Stimulated activated CD4-positive, alpha-beta T cell treated with anti-CD3 and anti-CD28 coated beads, Interleukin-15, amount 100 ng/mL, for 1 hour (primary cell): ENCODE measurements at places on chromosomes 7 and 10.

- peak; percentile 34 for DNase-seq
These were observed 4.2 kb upstream of the UPP1 start for GRCh38 chr7:48084727-48085432.

DNA sequence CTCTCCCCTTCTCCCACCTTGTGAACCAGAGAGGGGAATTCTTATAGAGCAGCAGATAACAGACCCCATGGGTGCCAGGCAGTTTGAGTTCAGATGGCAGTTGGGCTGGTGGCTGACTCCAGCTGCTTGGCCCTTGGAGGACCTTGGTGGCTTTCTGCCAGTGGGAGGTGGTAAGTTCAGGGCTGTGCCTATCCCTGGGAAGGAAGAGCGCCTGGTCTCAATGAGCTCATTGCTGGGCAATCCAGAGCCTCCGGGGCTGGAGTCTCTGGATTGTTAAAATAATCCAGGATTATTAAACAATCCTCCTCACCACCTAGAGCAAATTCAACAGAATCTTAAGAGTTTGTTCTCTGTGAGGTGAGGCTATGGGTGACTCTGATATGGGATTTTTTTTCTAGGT lies 105.2 kb downstream of the FANK1 start:
- no peak for DNase-seq

GRCh38 chr7:28174442-28174841 lies 6.2 kb downstream of the JAZF1 start:
- no peak for DNase-seq

DNA sequence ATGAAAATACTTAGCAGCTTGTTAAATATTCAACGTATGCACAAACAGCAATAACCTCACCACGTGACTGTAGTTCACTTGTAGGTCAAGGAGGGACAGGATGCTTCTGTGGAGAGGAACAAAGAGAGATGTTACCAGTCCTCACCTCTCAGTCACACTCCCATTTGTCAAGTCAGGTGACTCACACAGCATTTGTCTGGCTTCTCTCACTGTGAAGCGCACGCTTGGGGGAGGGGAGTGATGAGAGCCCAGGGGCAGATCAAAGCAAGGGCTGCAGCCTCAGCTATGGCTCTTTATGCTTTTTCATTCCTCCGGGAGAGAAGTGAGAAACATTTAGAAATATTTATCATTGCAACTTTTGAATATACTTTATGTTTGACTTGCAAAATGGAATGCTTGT lies 2.9 kb upstream of the RBM20 start:
- no peak for DNase-seq

DNA sequence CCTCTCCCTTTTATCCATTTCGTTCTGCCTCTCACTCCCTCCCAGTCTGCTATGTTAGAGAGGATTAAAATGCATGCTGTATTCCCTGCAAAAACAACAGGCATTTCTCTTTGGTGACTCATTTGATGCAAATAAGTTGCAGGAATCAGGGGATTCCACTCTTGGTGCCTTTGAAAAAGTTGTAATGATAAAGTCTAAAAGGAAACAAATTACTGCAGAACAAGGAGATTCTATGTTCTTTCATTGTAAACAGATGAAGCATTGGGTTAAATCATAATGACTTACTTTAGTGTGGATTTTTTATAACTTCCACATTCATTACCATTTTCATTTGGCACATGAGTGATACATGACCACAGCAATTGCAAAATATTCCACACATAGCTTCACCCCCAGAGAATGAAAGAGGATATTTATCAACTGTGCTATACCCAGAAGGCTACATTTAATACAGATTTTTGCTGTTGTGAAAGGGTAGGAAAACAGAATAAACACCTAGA lies 33.4 kb upstream of the ABLIM1 start:
- DNase-seq = no peak

DNA sequence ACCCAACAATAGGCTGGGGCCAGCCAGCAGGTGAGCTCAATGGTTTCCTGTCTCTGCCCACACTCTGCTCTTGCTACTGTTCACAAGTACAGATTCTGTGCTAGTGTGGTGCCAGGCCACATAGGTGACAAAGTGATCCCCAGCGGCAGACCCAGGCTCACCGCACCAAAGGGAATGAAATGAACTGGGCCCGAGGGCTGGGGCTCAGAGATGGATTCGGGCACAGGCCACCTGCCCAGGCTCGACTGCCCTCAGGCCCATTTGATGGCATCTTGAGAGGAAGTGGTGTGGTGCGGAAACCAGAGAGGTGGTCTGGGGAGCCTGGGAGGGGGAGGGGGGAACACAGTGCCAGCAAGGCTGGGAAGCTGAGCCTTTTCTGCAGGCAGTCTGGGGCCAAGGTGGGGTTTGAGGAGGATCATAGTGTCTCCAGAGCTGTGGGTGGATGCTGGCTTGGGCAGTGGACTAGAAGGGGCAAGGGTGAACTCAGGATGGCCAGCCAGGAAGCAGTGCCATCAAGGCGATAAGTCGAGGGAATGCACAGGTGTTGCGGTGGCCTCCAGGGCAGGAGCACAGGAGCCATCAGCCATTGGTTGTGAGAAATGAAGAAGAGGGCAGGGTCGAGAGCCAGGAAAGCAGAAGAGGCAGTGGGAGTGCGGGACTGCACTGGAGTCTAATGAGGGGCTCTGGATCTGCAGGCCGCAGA lies 85.2 kb downstream of the ARHGAP22 start:
- no peak for DNase-seq

DNA sequence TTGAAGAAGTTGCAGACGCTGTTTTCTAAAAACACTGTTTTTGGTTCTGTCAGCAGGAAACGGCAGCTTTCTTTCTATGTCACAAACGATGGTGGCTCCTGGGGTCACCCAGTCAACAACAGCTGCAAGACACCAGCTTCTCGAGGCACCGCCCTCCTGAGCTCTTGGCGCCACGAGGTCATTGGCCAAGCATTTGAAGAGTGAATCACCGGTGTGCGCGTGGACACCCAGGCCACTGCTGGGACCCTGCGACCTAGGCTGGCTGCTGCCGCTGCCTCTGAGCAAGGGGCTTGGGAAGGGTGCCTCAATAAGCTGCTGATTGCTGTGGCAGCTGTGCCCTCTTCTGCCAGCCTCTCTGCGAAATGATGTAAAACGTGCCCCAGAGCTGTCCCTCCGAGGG lies 22.5 kb upstream of the VIPR2 start:
- DNase-seq = no peak

- DNase-seq = no peak
These were observed 526 bp downstream of the SFRP5 start for GRCh38 chr10:97771055-97771891.

GRCh38 chr7:89771003-89771636 lies 383.1 kb upstream of the STEAP1 start:
- no peak for DNase-seq

DNA sequence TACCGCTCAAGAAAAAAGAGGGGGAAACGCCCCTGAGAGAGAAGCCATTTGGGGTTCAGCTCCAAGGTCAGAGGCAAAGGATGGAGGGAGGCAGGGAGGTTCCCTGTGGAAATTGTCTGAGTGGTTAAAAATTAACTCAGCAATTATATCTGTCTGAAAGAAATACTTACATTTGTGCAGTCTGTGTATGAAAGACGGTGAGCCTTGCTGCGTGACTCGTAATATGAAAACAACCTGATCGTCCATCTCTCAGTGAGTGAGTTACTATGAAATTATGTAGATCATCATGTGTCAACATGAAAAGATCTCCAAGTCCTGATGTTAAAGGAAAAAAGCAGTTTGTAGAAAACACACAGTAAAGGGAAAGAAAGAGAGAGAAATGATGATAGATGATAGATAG lies 67.2 kb upstream of the FAM204A start:
- DNase-seq = no peak

- DNase-seq = no peak
These were observed 322.7 kb downstream of the LHFPL3 start for GRCh38 chr7:104650991-104651640.

GRCh38 chr7:29866490-29866930 lies 60.2 kb downstream of the WIPF3 start:
- DNase-seq = no peak

DNA sequence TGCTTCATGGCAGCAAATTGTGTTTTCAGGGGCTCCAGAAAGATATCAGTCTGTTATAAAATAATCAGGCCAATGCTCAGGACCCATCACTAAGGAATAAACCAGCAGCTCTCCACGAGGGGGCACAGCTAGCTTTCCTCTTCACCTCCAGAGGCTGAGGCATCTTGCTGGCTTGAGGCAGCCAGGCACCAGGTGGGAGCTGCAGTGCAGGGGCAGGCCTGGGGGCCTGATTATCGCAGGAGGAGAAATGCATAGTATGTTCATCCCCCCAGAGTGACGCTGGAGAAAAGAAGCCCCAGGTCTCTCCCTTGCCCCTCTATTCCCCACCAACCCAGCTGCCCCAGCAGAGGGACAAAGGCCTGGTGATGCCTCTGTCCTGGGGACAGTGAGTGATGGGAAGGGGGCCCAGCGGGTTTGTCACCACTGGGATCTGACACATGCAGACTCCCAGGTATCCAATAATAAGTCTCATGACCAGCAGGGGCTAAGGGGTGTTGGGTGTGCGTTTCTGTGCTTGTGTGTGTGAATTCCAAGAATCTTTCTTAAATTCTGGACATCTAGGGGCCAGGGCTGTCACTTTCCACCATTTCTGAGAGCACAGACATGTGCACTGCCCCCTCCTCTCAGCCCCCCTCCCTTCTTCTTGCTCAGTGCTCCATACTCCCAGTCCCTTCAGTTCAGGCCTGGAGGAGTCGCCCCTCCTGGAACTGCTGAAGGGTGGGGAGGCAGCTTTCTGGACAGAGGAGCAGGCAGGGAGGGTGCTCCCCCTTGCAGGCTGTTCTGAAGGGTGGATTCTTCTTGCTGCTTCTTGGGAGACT lies 128.1 kb upstream of the FAM20C start:
- DNase-seq = no peak

GRCh38 chr7:142440906-142441411 lies 183.1 kb upstream of the PRSS58 start:
- DNase-seq = no peak

GRCh38 chr10:1253523-1254353 lies 197.6 kb downstream of the WDR37 start:
- DNase-seq = no peak

DNA sequence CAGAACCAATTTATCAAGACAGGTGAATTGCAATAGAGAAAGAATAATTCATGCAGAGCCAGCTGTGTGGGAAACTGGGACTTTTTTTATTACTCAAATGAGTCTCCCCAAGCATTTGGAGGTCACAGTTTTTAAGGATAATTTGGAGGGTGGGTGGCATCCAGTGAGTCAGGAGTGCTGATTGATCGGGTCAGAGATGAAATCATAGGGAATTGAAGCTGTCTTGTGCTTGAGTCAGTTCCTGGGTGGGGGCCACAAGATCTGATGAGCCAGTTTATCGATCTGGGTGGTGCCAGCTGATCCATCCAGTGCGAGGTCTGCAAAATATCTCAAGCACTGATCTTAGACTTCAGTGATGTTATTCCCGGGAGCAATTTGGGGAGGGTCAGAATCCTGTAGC lies 9.9 kb upstream of the MYO1G start:
- no peak for DNase-seq

GRCh38 chr10:23820792-23821191 lies 381.9 kb downstream of the OTUD1 start:
- no peak for DNase-seq

DNA sequence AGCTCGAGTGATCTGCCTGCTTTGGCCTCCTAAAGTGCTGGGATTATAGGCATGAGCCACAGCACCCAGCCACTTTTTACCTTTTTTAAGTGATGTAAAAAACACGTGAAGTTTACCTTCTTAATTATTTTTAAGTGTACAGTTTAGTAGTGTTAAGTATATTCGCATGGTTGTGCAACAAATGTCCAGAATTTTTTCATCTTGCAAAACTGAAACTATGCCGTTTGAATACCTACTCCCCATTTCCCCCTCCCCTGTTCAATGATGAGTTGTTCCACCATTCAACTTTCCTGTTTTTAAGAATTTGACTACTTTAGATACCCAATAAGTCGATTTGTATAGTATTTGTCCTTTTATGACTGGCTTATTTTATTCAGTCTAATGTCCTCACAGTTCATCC lies 10.9 kb downstream of the NRBF2 start:
- no peak for DNase-seq

- DNase-seq = no peak
These were observed 13.3 kb downstream of the ZCCHC24 start for GRCh38 chr10:79431891-79432831.

GRCh38 chr10:105185161-105185560 lies 544.1 kb downstream of the SORCS3 start:
- no peak for DNase-seq

GRCh38 chr7:151695951-151696541 lies 176.4 kb upstream of the RHEB start:
- DNase-seq = no peak

DNA sequence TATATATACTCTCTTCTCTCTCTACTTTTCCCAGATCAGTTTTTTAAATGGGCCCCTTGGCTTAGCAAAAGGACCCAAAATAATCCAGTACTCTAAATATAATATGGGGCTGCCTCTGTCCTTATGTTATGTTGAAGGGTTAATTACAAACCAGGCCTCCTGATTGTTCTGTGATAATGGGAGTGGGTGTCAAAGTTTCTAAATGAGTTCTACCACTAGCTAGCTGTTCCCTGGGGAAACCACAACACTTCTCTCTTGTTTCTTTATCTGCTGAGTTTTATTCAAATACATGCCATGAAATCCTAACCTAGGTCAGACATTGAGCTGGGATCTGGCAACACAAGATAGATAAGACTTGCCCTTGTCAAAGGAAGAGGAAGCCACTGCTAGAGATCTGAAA lies 3.8 kb downstream of the HTR5A start:
- no peak for DNase-seq

DNA sequence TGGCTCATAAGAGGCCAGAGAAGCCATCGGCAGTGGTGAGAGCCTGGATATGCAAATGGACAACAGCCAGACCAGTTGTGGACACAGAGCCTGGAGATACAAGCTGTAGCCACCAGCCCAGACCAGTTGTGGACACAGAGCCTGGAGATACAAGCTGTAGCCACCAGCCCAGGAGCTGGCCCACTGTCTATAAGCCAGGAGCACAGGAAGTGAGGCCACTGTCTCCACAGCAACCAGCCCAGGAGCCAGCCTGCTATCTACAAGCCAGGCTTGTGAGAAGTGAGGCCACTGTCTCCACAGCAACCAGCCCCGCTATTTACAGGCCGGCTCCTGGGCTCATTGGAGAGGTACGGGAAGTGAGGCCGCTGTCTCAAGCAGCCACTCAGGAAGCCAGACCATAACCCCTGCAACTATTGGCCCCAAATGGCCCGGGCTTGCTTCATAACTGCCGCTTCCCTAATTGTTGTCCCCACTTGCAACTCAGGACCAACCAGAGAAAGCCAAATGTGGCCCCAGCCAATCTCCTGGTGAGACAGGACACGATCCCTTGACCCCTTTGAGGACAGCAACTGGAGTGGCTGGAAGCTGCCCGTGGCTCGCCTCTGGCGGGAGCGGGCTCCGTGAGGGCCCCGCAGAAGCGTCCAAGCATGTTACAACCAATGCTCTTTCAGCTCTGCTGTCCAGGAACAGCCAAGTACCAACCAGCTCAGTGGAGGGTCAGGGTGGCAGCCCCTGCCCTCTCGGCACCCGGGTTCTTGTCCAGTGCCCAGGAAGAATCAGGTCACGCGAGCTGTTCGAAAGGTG lies 44.1 kb upstream of the CNPY1 start:
- DNase-seq = no peak

GRCh38 chr7:38310591-38311101 lies 37.2 kb upstream of the TARP start:
- DNase-seq = no peak

GRCh38 chr10:51046654-51047053 lies 27.6 kb upstream of the PRKG1 start:
- no peak for DNase-seq
